ENCODE measurements at places on chromosomes 3 and 15. TPM values are rescaled to one million over a fixed set of nuclear protein-coding genes. Genes with fewer than 3 reads are reported as not detected.

DNA sequence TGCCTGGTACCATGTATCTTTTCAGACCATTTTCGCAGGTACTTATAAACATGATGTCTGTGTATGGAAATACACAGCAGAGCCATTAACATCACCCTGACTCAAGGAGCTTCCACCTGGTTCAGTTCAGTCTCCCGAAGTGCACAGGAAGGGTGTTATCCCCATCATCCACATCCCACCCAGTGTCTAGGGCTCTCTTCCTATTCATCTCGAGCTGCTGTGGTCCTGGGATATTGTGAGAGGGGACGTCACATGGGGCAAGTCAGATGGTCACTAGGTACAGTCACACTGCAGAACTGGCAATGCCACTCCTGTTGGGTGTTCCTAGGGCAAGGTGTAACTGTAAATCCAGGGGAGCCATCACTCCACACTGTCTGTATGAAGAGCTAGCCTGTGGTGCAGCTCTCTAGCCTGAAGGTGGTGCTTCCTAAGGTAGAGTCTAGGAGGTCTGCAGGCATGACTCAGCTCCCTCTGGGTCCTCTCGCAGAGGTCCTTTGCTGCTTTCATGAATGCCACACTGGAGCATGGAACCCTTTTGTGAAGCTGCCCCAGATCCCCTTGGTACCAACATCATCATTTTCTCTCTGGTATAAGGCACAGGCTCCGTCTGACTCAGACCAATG is 13.9 kb downstream of the ISLR2 start:
- DNase-seq, result no peak

DNA sequence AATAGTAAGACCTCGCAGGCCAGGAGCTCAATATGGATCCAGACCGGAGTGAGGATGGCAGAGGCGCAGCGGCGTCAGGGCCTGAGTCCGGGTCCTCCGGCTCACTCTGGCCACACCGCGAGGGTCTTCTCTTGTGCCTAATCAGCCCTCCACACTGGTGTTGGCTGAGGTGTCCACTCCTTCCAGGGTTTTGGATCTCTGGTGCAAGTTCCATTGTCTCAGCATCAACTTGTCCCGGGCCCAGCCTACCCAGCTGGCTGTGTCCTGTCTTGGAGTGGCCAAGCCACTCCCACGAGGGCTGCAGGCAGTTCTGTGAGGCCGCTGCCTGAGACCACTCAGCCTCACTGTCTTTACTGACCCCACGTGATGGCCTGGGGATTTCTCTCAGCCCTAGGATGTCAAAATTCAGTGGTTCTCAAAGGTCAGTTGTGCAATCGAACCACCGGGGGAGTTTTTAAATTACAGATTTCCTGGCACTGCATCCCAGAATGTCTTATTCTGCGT is 12.6 kb upstream of the GOLGA6L7 start:
- no peak for DNase-seq

GRCh38 chr3:128489927-128490649 is 2.9 kb downstream of the GATA2 start:
- no peak for DNase-seq

- no peak for DNase-seq
These were observed 17.3 kb downstream of the PXK start for GRCh38 chr3:58349792-58350626.

TRPC1 gene
- 5.6 TPM for total RNA-seq

GRCh38 chr15:99437315-99438223 is 128.2 kb upstream of the MEF2A start:
- no peak for DNase-seq

GTF2A2 gene
- total RNA-seq, result 36.9 TPM

DNA sequence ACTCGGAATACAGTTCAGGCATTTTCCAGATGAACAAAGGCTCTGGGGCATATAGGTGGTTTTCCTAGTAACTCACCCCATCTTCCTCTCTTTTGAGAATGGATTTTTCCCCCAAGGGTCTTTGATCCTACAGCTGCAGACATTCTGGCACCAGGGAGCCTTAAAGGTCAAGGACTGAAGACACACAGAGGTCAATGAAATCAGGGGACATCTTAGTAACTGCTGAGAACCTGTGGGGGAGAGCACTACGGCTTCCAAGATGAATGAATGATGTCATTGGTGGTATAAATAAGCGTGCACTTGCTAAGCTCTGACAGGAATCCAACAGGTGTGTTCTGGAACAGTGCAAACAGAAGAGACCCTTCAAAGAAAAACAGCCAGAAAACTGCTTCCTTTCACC is 36.3 kb downstream of the TMEM212 start:
- no peak for DNase-seq

DNA sequence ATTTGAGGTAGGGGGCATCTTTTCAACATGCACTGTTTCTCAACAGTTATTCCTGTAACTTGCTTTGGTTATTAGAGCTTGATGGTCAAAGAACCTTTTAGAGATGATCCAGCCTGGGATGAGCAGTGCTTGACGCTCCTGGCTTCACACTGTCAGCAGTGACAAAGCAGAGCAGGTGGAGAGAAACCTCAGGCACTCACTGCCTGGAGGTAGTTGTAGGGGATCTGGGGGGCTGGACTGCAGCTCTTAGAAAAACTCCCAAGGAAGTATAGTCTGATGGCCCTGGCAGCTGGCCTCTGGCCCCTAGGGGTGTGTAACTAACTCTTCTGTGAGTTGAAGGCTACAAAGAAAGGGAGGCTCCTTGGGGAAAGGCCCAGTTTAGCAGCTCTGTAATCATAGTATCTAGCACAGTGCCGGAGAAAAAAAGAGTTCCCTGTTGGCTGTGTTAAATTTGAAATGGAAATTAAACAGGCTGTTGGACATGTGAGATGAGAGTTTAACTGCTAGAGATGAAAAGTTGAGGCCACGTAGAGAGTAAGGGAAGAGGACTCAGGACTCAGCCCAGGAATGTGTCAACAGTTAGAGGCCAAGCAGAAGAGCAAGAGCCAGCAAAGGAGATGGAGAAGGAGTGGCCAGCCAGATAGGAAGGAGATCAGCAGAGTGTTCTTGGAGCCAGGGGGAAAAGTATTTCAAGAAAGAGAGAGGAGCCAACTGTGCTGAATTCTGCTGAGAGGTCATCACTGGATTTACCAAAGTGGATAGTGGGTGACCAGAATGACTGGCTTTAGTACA is 14.2 kb downstream of the OXNAD1 start:
- DNase-seq, result no peak

- DNase-seq, result no peak
These were observed 16.0 kb downstream of the SEC61A1 start for GRCh38 chr3:128068156-128068620.

SCN11A gene
- 0.27 TPM for total RNA-seq

SLCO2A1 gene
- 3.6 TPM for total RNA-seq

LTK gene
- 7.9 TPM for total RNA-seq

SST gene
- total RNA-seq, result not detected

- no peak for DNase-seq
These were observed 462.3 kb upstream of the PPP2R3A start for GRCh38 chr3:135503065-135503759.

DNA sequence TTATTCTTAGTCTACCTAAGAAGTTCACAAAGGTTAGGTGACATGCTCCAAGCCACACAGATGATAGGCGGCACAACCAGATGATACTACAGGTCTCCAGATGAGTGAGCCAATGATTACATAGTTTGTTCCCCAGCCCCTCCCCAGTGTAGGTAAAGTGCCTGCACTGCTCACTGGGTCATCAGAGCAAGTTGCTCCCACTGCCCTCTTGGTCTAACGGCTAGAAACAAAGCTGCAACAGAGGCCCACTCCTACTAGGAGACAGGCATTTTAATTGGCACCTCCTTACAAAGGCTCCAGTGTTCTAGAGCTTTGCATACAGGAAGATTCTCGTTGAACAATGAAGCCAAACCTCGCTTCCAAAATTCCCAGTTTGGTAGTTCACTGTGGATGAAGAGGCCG is 47.3 kb downstream of the TMEM44 start:
- no peak for DNase-seq

TICRR gene
- 1.7 TPM for total RNA-seq

DNA sequence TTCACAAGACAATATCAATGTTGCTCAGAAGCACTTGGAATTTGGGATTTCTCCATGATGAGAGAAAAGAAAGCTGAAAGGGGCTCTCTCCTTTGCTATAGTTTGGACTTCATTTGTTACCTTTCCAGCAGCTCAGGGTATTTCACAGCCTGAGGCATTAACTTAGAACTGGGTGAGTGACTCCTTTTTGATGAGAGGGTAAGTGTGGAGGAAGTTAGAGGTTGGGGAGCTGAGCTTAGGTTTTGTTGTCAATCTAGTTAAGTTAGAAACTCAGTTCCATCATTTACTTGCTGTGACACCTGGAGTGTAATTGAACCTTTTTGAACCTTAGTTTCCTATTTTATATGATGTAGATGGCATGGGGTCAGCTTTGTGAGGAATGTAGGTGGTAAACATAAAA is 359.1 kb downstream of the PDCD6IP start:
- DNase-seq, result no peak

GRCh38 chr3:40581166-40581565 is 56.4 kb downstream of the ZNF621 start:
- DNase-seq, result no peak

GRCh38 chr3:14166877-14167603 is 11.4 kb downstream of the XPC start:
- no peak for DNase-seq

DNA sequence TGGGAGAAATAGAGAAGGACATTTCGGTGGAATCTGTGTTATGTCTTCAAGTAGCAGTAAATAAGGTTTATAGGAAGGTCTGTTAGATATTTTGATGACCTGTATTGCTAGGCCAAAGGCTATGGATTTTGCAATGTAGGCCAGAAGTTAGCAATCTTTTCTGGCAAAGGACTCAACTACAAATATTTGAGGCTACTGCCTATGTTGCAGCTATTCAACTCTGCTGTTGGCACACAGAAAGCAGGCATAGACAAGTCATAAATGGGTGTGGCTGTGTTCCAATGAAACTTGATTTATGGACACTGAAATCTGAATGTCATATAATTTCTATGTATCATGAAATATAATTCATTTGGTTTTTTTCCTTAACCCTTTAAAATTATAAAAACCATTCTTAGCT is 438.7 kb upstream of the C2CD4B start:
- no peak for DNase-seq
